Psoas muscle (tissue), 8 donors: ENCODE measurements at places on chromosomes 5 and 9. TPM values are rescaled to one million over a fixed set of nuclear protein-coding genes. Genes with fewer than 3 reads are reported as not detected.

- no peak for DNase-seq
- H3K4me1 ChIP-seq = no peaks in the 10 kb centered on the region
- H3K4me3 ChIP-seq = no peak overlapping the region
- H3K36me3 ChIP-seq = no peaks in the 10 kb centered on the region
These were observed 36.5 kb upstream of the CEP72 start for GRCh38 chr5:575636-576035.

DNA sequence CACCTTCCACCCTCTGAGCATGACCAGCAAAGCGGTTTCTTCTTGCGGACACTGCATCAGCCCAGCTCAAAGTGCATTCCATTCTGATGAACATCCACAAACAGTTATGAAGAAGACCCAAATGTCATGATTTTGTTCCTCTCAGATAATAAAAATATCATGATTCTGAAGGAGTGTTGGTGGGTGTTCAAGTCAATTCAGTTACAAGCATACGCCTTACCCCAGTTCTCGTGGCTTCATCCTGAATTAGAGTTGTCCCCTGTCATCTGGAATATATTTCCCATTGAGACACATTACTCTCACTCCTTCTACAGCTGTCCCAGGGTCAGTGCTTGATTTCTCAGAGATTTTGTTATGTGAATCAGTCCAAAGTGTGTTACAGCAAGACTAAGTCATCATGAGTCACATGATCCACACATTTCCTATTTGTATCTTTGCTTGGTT, 325.4 kb downstream of the RFX3 start:
- DNase-seq = no peak
- H3K4me3 ChIP-seq = no peak overlapping the region
- no peaks in the 10 kb centered on the region for H3K36me3 ChIP-seq
- no peak overlapping the region for H3K27ac ChIP-seq
- no peaks in the 10 kb centered on the region for H3K4me1 ChIP-seq
- peaks cover 3% of the 10 kb centered on the region for H3K27me3 ChIP-seq

GRCh38 chr5:105751908-105752307, 1918.8 kb downstream of the EFNA5 start:
- no peak overlapping the region for H3K27ac ChIP-seq
- H3K4me1 ChIP-seq = no peaks in the 10 kb centered on the region
- no peak for DNase-seq
- H3K4me3 ChIP-seq = no peak overlapping the region

GRCh38 chr5:111960476-111961215, 203.7 kb upstream of the NREP start:
- no peaks in the 10 kb centered on the region for H3K36me3 ChIP-seq
- no peak for DNase-seq
- H3K27ac ChIP-seq = no peak overlapping the region
- no peak overlapping the region for H3K4me3 ChIP-seq
- H3K4me1 ChIP-seq = no peaks in the 10 kb centered on the region

DNA sequence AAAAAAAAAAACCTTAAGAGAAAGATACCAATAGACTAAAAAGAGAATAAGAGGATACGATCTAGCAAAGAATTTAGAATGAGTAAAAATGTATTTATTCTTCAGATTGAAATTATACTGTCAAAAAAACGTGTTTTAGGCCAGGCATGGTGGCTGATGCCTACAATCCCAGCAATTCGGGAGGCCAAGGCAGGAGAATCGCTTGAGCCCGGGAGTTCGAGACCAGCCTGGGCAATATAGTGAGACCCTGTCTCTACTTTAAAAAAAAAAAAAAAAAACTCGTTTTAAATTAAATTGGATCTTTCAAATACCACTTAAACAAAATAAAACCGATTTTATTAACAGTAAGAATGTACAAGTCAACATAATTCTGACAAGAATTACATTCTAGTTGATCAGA, 41.8 kb downstream of the FBXL17 start:
- no peaks in the 10 kb centered on the region for H3K27me3 ChIP-seq
- H3K27ac ChIP-seq = no peak overlapping the region
- H3K36me3 ChIP-seq = no peaks in the 10 kb centered on the region
- H3K4me3 ChIP-seq = no peak overlapping the region
- peaks cover 26% of the 10 kb centered on the region for H3K4me1 ChIP-seq

- H3K27me3 ChIP-seq = no peaks in the 10 kb centered on the region
- H3K36me3 ChIP-seq = no peaks in the 10 kb centered on the region
- no peak overlapping the region for H3K27ac ChIP-seq
- DNase-seq = no peak
- H3K4me1 ChIP-seq = no peaks in the 10 kb centered on the region
These were observed 331.6 kb upstream of the SLC30A5 start for GRCh38 chr5:68762201-68762600.

DNA sequence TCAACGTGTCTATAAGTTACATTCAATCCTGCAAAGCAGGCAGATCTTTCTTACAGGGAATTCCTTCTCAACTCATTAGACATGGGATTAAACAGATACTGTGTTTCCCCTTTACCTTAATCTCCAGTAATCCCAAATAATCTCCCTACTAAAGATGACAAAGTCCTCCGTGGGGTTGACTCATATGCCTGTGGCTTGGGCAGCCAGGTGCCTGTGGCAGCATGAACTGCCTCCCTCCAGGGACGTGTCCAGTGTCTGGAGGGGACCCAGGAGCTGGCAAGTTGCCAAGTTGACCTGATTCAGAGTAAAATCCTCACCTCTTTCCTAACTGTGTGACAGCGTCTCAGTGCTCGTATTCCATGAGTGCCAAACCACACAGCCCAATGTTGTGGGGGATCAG, 94.6 kb upstream of the PTCH1 start:
- no peak overlapping the region for H3K27ac ChIP-seq
- H3K4me1 ChIP-seq = no peaks in the 10 kb centered on the region
- H3K4me3 ChIP-seq = no peak overlapping the region
- DNase-seq = no peak

DNA sequence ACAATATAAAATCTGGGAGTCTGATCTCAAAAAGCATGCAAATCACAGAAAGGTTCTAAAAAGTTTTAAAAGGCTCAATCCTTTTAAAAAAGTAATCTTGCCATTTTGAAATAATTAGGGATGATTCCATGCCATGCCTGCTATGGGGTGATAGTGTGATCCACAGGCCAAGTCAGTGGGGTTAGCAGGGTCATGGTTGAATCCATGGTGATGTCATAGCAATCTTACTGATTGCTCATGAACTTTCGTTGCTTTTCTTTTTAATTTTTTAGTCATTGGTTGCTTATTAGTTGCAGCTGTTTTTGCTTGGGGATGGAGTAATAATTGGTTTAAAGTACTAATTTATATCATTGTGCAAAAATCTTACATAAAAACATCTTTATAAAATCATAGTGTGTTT, 485.0 kb downstream of the ENC1 start:
- H3K4me1 ChIP-seq = no peaks in the 10 kb centered on the region
- DNase-seq = no peak
- H3K27me3 ChIP-seq = no peaks in the 10 kb centered on the region
- H3K4me3 ChIP-seq = no peak overlapping the region

DNA sequence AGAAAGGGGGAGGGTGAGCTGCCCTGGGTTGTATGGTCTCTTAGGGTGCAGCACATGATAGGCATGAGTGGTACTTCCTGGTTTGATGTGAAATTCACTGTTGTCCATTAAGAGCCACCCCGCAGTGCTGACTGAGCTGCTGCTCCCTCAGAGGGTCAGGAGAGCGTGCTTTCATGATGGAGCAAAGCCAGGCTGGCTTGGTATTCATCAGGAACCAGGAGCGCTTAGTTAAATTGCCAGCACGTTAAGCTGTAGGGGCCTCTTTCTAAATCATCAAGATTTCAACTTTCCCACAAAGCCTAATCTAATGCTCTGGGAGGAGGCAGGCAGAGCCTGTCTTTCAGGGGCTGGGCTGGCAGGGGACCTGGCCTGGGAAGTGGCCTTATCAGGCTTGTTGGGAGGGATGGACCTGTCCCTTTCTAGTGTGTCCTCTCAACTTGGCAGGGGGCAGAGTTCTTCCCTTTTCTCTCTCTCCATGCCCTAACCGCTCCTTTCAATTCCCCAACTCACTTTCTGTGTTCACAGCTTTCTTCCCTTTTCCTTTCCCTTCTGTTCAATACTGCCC, 7.9 kb downstream of the CYSTM1 start:
- peaks cover 82% of the 10 kb centered on the region for H3K4me1 ChIP-seq
- no peaks in the 10 kb centered on the region for H3K27me3 ChIP-seq

DNA sequence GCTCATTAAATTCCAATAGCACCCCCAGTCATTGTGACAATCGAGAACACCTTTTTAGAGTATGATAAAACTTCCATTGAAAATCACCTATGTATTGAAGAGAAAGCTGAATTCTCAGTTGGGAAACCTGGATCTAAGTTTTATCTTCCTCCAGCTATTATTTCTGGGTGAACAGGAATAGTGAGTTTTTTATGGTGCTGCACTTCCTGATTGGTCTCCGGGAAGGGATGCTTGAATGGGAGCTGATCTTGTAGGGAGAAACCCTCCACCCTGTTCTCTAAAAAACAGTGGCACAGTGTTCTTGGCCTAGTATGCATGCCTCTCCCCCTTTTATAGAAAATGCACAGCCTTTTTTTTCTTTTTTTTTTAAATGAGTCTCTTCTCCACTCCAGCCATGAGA, 112.2 kb downstream of the ACTBL2 start:
- H3K27me3 ChIP-seq = no peaks in the 10 kb centered on the region
- H3K4me3 ChIP-seq = no peak overlapping the region
- no peak overlapping the region for H3K27ac ChIP-seq
- H3K4me1 ChIP-seq = no peaks in the 10 kb centered on the region

The RORB gene
- 0.02 TPM for total RNA-seq

The NMUR2 gene
- total RNA-seq = not detected

The OR13D1 gene
- not detected for total RNA-seq

The TRIM14 gene
- total RNA-seq = 1.7 TPM
